ENCODE measurements at places on chromosomes 6 and 20.
A peak's percentile ranks its signal among the peaks of the same experiment; 100 is the strongest.

- DNase-seq: no peak
Observed at GRCh38 chr20:19743640-19743995, 14.4 kb upstream of the RIN2 start.

GRCh38 chr6:155366325-155366724, 52.0 kb upstream of the TFB1M start:
- no peak for DNase-seq

GRCh38 chr20:18004384-18005031, 35.7 kb downstream of the MGME1 start:
- peak; percentile 56 for DNase-seq

DNA sequence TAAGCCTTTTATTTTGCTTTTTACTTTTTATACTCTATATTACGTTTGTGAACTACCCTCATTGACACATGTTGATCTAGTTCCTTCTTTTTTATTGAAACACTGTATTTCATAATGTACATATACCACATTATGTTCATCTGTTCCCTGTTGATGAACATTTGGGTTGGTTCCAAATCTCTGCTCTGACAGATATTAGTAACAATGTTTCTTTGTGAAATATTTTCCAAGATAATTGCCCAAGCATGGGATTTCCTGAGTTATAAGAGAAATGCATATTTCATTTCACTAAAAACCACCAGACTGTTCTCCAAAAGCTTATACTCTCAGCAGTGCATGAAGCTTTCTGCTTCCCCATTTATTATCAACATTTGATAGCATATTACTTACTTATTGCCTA, 44.2 kb upstream of the TNFRSF21 start:
- DNase-seq: no peak

DNA sequence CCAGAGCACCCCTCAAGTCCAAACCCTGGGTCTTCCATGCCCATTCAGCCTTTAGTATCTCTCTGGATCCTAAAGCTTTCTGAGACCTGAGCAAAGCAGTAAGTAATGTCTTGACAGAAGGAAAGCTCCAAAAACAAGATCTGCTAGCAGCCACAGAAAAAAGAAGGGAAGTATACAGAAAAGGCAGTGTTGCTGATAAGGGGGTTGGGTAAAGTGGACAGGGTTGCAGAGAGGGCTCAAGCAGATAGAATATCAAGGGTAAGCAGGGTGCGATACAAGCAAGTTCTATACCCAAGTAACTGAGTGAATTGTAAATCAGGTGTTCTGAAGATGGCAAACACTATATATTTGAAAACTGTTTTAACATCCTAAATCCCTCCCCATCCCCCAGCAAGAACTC, 113.4 kb upstream of the CARMIL1 start:
- DNase-seq: no peak

GRCh38 chr20:54107600-54108325, 37.4 kb upstream of the BCAS1 start:
- DNase-seq: no peak

DNA sequence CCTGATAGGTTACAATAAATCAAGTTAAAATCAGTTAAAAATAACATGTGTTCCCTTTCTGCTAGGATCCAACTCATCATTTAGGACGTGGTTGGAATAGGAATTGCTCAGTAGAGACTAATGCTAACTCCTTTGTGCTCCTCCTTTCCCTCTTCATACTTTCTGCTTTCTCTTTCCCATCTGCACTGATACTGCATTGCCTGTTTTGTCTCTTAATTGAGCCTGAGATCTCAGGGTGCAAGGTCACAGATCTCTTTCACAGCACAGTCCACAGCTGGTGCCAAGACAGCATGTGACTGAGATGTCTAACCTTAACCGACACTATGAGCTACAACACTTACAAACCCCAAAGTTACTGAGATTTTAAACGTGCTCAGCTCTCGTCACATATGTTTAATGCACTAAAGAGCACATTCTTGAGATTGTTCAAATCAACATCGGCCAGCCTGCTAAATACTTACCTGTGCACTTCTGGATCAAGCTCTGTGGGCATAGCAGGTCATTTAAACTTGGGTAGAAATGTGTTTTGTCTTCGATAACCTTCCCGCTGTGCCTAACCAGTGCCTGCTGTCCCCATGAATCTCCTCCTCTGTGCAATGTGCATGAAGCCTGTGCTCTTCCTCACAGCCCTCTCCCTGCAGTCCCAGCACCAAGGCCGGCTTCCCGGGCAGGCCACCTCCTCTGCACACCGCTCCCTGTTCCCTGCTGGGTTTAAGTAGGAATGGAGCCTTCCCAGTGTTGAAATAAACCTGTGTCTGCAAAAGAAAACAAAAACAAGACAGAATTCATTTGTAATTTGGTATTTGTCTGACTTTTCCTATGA, 39.6 kb upstream of the AFDN start:
- no peak for DNase-seq

DNA sequence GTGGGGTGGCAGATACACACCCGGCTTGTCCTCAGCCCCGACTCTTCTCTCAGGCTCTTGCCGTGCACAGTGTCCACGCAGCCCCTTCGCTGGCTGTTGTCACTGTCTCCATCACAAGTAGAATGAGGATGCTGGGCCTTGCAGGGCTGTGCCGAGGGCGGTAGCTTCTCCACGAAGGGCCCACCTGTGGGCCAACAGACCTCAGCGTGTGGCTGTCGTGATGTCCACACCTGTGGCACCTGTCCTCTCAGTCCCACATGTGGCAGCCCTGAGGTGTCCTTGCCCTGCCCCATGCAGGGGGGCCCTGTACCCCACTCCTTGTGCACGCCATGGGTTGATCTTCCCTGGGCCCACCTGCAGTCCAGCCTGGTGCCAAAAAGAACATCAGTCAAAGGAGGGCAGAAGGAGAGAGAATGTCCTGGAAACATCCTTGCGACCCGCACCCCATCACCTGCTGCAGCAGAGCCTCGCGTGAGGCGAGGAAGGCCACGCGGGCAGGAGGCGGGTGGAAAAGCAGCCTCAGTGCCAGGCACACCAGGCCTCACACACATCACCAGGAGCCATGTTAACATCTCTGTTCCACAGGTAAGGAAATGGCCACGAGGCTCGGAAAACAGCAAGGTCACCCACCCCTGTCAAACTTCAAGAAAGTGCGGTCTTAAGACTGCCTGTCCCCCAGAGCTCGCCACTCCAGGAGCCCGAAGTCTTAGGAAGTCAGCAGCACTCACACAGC, 22.3 kb upstream of the AFDN start:
- DNase-seq: no peak

DNA sequence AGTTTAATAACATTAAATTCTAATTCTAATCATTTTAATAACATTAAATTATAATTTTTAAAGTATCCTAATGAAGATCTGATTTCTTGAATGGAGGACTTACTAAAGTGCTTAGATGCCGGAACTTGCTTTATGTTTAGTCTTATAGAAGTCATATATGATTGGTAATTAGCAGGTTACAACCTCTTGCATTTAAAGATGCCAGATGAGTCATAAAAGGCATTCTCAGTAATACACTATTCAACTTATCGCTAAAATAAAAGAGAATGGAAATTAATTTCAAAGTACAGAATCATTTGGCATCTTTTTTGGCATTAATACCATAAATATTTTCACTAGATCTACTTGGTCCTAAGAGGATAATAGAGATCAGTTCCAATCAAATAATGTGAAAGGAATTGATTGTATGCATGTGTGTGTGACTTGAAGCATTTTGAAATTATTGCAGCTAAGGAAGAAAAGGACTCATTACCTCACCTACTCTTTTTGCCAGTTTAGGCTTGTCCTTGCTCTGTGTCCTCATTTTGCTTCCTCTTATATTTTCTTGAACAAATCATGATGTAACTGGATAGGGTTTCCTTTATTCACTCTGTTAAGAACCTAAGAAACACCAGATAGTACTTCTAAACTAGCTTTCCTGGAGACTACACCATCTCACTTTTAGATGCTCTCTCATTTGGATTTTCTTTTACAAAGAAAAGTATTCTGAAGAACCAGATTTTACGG, 2.7 kb downstream of the COL21A1 start:
- DNase-seq: no peak
